ENCODE measurements at places on chromosomes 1 and 21. TPM values are rescaled to one million over a fixed set of nuclear protein-coding genes. Genes with fewer than 3 reads are reported as not detected.

DNA sequence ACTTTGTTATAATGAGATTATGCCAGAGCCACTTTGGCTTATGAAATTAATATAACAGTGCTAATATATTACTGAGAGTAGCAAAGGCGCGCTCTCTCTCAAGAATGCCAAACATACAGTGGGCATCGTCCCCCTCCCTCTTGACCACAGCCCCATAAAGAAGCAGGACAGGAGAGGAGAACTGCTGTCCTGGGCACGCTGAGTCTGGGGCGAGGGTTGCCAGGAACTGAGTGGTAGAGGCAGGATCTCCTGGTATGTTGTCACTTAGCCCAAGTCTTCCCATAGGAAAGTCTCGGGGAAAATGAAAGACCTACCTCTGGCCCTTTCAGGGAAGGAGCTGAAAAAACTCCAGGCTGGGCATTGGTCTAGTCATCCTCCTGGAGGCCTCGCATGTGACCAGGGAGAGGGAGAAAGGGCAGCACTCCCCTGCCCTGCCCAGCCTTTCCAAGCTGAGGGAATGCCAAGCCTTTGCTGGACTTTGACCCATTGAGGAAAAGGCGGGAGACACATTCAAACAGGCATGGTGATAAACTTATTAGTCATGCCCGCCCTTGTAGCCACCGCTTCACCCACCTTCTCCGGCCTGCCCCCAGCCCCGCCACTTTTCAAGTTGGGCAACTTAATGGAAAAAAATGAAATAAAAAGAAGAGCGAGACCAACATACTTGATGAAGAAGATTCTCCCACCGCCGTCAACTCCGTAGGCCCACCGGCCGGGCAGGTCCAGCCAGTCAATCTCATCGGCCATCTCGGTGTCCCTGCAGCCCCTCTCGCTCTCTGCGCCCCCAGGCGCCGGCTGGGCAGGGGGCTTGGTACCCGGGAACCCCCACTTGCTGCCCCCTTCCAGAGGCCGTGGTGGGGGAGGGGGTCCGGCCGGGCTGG is 17.4 kb upstream of the PLEKHA6 start:
- no peak for DNase-seq

DNA sequence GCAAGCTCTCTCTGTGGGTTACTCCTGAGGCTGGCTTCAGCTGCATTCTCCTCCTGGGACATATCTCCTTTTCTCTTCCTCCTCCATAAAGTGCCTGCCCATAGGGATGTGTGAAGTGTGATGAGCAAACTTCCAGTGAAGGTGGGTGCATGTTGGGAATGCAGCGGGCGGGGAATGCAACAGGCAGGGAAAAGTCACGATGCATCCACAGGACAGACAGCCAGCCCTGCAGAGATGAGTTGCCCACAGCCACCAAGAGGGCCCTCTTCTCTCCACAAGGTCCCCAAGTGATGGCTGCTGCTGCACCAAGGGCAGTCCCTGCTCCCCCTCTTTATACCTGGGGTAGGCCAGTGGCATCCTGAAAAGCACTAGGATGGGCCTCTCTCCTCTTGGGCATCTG is 33.6 kb upstream of the RNF187 start:
- DNase-seq: no peak

DNA sequence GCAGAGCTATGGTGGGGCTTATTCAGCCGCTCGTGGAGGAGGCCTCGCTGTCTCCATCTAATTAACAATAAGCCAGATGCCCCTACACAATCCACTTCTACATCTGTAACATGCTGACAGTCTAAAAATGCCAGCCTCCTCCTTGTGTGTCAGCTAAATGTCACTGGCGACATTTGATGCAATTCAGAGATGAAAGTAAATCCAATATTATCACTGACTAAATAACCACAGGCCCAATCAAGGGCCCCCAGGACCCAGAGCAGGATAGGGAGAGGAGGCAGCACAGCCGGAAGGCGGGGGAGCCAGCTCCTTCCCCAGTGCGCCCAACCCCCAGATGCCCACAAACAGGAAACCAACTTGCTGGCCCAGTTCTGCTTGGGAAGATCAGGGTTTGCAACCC is 76.6 kb downstream of the DMRTA2 start:
- DNase-seq: no peak

DNA sequence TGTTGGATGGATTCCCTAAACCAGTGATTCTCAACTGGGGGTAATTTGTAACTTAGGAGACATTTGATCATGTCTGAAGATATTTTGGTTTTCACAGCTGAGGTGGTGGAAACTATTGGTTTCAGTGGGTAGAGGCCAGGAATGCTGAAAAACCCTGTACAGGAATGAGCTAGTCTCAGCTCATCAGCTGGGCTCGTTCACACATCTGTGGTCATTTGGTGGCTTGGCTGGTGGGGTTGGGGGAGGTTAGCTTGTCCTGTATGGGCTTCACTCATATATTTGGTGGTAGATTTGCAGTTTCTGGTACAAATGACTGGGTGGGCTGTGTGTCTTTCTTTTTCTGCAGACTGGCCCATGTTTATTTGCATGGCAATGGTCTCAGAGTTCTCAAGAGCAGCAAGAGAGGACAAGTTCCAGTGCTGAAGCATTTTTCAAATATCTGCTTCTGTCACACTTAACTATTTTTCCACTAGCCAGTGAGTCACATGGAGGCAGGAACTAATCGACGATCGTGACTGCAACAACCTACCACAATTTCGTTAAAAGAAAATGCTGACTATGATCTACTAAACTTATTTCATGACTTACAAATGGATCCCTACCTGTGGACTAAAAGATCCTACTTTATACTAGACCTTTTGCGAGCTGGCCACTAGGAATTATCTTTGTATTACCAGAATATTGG is 321.7 kb upstream of the PLXNA2 start:
- no peak for DNase-seq

KRTAP11-1 gene
- total RNA-seq: not detected

DNA sequence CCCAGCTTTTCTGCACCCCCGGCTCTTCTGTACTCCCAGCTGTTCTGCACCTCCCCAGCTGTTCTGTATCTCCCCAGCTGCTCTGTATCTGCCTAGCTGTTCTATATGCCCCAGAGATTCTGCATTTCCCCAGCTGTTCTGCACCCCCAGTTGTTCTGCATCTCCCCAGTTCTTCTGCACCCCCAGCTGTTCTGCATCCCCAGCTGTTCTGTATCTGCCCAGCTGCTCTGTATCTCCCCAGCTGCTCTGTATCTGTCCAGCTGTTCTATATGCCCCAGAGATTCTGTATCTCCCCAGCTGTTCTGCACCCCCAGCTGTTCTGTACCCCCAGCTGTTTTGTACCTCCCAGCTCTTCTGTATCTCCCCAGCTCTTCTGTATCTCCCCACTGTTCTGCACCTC is 41.1 kb downstream of the UMODL1 start:
- DNase-seq: no peak

GRCh38 chr1:56357927-56358690 is 221.3 kb downstream of the PLPP3 start:
- no peak for DNase-seq

LIPI gene
- not detected for total RNA-seq

SLC19A2 gene
- total RNA-seq: 151 TPM

GRCh38 chr1:116853680-116854402 is 55.9 kb upstream of the PTGFRN start:
- no peak for DNase-seq

DNA sequence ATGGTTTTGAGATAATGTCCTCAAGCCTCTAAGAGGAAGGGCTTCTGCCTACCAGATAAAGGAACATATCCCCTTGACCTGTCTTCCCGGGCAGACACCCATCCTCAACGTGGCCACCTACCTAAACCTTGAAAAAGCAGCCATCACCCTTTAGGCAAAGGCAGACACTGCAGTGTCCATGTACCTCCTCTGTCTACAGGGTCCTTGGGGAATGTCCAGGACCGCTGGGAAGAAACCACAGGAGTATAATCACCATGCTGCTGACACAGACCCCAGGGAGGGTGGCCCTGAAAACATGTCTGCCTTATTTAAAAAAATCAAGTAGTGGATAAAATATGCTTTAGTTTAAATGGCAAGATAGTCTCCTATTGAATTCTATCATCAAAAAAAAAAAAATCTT is 16.6 kb downstream of the BCAR3 start:
- DNase-seq: no peak

GIPC2 gene
- total RNA-seq: 1.6 TPM

GRCh38 chr1:35287807-35288640 is 19.5 kb downstream of the ZMYM4 start:
- DNase-seq: no peak

DNA sequence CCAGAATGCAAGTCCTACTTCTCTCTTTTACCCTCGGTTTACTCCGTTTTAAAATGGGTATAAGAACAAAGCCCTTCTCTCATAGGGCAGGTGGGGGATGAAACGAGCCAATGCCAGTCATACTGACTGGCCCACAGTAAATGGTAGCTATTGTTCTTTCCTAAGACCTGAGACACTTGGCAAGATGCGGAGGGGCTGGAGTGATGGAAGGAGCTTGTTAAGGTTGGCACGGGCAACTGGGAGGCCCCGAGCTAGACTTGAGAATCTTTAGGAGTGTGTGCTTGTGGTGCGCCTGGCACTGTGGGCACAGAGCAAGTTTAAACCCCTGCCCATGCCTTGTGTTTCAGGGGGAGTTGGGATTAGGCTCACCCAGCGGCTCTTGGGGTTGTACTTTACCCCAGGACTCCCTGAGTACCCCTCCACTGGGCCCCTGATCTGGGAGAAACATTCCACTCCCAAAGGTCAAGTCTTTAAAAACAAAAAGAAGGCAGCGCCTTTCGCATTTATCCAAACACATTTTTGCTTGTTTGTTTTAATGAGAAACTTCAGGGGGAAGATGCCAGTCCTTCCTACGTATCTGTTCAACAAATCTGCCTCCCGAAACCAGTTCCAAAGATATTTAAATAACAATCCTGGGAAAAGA is 240.6 kb upstream of the TMEM51 start:
- no peak for DNase-seq

CCDC181 gene
- 0.87 TPM for total RNA-seq

CFAP141 gene
- total RNA-seq: not detected

DMRTA2 gene
- not detected for total RNA-seq

KRTAP7-1 gene
- total RNA-seq: not detected

ALG14 gene
- 2.4 TPM for total RNA-seq

- DNase-seq: no peak
Measured at GRCh38 chr1:31033598-31033997, 31.9 kb downstream of the PUM1 start.

SRM gene
- 106 TPM for total RNA-seq

GRCh38 chr1:156726549-156727226 is 1.6 kb upstream of the METTL25B start:
- no peak for DNase-seq

DNA sequence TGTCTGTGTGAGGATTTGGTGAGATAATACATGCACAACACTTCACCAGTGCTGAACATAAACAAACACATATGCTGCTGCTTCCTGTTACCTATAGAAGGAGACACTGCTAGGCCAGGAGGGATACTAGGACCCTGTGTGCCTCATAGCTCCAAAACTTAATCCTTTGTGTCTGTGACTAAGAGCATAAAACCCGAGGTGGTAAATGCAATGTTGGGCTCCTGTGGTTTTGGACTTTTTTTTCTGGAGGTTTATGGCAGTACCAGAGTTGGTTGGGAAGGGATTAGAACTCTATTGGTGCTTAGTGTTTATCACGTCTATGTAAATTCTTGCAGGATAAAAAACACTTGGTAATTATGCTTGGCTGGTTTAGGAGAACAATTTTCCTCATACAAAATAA is 122.9 kb downstream of the NUF2 start:
- DNase-seq: no peak

DNA sequence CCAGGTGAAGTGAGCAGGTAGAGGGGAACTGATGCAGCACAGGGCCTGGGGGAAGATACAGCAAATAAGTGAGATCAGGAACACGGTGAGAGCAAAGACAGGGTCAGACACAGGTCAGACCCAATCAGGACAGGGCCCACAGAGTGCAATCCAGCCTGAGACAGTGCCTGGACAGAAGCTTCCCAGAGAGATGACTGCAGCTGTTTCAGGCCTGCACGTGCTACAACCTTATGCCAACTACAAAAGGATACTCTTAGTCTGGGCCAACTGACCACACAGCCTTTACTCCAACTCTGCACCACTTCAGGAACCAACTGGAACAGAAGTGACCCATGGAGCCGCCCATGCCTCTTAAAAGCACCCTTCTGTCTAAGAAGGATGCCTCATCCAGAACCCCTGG is 228.0 kb downstream of the TOMM20 start:
- DNase-seq: no peak

DNA sequence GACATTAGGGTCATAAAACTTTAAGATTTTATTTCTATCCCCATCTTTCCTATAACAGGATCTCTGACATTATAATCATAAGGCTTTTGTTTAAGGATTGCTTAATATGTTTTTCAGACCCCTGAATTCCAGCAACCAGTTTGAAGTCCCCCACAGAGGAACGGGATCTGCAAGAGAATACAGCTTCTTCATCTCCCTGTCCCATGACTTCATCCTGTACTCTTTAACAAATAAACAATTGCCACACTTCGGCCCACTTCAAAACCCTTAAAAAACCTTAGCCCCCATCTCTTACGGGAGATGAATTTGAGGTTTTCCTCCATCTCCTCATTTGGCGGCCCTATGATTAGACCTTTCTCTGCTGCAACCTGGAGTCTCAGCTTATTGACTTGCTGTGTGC is 35.8 kb downstream of the TESK2 start:
- DNase-seq: no peak

GRCh38 chr1:12456979-12457378 is 161.0 kb downstream of the DHRS3 start:
- DNase-seq: no peak

RNU1-4 gene
- 1,745 TPM for total RNA-seq

Measured in psoas muscle (tissue), 8 donors.